ENCODE measurements at places on chromosomes 1 and 21.
A peak's percentile ranks its signal among the peaks of the same experiment; 100 is the strongest.

- DNase-seq, result no peak
Observed at GRCh38 chr1:113434081-113434873, 44.0 kb downstream of the MAGI3 start.

GRCh38 chr1:51373898-51374297, 43.5 kb upstream of the TTC39A start:
- no peak for DNase-seq

GRCh38 chr1:74526708-74527107, 14.3 kb upstream of the LRRC53 start:
- no peak for DNase-seq

DNA sequence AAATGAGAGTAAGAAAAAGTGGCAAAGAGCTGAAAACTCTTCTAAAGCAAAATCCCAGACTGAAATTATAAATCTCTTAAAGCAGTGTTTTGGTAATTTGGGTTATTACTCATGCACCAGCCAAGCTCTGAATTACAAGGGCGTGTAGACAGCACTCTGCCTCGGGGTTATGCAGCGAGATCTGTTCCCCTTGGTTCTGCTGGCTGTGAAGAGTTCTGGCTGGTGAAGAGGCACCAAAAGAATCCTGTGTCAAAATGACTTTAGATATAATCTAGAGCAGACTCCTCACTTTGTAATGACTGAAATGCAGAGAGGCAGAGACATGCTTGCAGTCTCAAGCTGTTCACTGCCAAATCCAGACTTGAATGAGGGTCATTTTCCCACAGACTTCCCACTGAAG, 461.8 kb upstream of the CXADR start:
- peak; percentile 25 for DNase-seq

DNA sequence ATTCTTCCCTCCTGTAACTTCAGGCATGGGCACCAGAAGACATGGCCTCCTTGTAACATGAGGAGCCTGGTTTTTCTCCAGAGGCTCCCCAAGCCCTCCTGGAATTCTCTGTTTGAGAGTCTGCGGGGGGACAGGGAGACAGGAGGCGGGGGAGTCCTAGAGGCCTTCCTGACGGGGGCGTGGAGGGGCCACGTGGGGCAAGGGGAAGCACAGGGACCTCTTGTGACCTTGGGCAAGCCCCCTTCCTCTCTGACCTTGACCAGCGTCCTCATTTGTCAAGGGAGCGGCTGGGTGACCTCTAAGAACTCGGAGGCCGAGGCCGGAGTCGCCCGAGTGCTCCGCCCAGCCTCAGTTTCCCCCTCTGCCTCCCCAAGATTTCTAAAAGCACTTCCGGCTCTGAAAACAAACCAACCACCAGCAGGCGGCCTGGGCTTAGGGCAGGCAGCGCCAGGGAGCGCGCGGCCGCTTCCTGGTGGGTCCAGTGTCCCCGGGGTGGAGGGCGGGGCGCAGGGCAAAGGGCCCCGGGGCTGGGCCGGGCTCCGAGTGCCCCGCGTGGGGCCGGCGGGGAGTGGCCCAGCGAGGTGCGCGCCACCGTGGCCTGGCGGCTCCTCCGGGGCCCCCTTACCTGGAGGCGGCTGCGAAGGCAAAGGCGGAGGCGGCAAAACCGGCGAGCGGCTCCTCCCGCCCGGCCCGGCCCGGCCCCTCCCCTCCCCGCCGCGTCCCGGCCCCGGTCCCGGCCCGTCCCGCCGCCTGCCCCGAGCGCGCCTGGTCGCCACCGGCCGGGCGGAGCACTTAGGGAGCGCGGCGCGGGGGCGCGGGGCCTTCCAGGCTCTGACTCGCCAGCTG, at the start of gene TMCO4:
TSS of gene TMCO4 (minus strand) at position 687 of the 846 bp plus-strand sequence. CDS start 19,158 bp downstream, outside the sequence.
- peak; percentile 28 for DNase-seq

DNA sequence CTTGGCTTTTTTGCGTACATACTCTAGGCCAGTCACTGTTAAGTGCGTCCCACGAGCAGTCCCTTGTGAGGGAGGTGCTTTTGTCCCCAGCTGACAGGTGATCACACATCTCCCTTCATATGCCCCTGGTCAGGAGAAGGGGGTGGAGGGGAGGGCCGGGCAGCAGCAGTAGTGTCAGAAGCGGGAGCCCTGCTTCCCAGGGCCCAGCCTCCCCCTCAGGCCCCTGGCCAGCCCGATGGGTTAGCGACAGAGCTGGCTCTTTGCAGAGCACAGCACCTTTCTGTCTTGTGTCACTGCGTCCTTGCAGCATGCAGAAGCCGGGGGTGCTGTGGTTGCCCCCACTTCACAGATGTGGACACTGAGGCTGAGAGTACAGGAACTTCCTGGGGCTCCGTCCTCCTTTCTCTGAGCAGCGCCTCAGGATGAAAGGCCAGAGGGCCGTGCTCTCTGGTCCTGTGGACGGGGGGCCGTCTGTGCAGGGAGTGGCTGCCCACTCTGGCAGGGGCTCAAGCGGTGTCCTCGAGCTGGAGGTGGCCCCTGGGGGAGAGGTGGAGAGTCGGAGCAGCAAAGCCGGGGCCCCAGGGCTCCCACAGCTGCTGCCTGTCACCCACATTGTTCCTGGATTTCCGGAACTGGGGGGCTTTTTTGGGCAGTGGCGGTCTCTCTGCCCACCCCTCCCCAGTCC, 5.9 kb downstream of the TMEM201 start:
- no peak for DNase-seq

- DNase-seq, result no peak
Observed at GRCh38 chr1:22643381-22643780, at the start of gene C1QC. C1QC (plus strand) TSS chr1:22643633; CDS start chr1:22644024, 391 bp downstream.

- no peak for DNase-seq
Observed at GRCh38 chr1:9097947-9098705, 28.7 kb upstream of the SLC2A5 start.

DNA sequence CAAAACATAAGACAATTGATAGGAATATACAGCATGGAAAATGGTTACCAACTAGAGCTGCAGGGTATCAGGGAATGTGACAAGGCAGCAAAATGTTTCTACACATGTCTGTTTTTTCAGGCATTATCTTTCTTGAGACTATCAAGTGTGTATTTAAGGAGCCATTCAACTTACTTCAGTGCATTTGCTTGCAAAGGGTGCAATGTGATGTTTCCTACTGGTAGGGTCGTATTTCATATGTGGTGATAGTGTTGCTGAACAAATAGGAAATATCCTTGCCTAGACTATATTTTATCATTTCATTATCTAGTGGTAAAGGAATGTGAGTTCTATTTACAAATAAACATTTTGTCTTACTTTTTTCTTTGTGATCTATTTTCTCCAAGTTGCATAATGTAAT, 42.4 kb downstream of the PTPRC start:
- no peak for DNase-seq

Data from epithelial cell of esophagus (primary cell).